NCI-H2029 treated with DMSO at 0.1 percent for 48 hours (cell line): ENCODE measurements at places on chromosomes 2 and 18.

- DNase-seq, result no peak
These were observed 1067.2 kb upstream of the GYPC start for GRCh38 chr2:125588780-125589179.

DNA sequence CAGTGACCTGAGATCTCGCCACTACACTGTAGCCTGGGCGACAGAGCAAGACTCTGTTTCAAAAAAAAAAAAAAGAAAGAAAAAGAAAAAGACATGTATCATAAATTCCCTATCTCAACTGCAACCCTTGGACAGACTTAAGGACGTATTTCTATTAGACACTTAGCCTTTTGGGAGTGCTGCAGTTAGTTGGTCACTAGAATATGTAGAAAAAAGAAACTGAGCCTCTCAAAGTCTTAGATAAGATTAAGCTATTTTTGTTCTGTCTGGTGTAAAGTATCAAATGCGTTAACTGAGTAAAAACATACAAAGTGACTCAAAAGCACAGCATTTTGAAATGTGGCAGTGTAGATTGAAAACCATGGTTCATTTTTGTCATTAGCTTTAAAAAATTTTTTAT, 7.3 kb downstream of the NBEAL1 start:
- no peak for DNase-seq

DNA sequence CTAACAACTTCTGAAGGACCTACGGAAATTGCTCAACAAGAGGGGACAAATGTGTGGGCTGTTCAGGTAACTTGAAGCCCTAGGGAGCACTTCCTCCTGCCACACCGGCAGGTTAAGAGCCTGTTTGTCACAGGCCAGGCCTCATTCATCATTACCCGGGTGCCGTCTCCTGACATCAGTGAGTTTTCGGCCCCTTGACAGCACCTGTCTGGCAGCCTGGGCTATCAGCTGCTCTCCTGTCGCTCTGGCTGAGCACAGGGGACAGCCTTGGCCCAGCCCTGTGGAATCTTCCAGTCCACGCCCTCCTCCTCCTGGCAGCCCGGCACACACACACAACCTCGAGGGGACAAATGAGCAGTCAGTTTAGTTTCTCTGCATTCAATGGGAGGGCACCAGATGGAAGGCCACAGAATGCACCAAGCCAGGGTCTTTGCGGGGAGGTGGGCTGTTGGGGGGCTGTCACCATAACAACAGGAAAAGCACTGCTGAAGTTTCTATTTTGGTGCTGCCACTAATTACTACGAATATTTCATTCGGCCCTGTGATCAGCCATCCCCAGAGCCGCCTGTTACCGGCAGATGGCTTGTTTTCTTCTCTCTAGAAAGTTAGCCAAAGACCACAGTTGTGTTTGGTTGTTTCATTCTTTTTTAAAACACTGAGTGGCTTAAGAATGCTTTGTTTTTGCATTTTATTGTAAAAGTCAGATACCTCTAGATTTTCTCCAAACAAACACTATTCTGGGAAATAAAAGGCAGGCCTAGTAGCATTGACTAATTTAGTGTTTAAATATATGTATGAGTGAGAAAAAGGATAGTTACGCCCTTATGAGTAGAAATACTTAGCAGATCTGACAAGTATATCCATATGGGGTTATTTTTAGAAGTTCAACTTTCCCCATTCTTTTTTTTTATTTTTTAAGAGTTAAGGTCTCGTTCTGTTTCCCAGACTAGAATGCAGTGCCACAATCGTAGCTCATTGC, 189.9 kb upstream of the NDUFV2 start:
- DNase-seq, result no peak

DNA sequence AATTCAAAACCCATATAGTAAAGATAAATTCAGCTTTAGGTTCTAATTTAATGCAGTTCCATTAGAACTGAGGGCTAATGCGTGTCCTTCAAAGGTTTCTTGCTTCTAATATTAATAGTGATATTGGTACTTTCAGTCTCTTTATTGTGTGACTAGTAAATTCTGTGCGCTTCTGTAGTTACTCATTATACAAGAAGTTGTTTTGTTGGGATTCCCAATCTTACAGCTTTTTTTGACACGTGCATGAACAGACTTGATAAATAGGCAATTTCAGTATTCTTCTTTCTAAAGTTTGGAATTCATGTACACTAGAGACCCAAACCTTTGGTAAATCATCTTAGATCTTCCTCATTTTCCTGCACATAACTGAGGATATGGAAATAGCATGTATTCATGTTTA, 71.8 kb downstream of the HAUS1 start:
- no peak for DNase-seq

DNA sequence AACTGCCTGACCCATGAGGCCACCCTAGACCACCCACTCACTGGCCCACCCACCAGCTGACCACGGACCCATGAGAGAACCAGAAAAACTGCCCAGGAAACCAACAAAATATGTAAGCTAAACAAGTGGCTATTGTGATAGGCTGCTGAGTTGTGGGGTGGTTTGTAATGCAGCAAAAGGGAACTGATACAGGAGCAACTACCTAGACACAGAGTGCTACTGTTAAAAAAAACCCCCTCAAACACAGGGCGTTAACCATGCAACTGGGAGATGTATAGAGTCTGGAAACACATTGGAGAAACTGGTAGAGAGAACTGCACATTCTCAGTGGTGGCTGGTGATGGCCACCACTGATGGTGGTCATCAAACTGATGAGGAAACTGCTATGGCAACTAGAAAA, 206.3 kb upstream of the GYPC start:
- no peak for DNase-seq

- DNase-seq, result no peak
These were observed 2.5 kb upstream of the ICOS start for GRCh38 chr2:203934041-203934492.

- DNase-seq, result no peak
These were observed 2.5 kb upstream of the SP140L start for GRCh38 chr2:230324503-230324902.

GRCh38 chr18:26536032-26536431, 12.3 kb downstream of the KCTD1 start:
- no peak for DNase-seq

- DNase-seq, result no peak
These were observed 108.4 kb downstream of the IRS1 start for GRCh38 chr2:226691255-226691654.

DNA sequence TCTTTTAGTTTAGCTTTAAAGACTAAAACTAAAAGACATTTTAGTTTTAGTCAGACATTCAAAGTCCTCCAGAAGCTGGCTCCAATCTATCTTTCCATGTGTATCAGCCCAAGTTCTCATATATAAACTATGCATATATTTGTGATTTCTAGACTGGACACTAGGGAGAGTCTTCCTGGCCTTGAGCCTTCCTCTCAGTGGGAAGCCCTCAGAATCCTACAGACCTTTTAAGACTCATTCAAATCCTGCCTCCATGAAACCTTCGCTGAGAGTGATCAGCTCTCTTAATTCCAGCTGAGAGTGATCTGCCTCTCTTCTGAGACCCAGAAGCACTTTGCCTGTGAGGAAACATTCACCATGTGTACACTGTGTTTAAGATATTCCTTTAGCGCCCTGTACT, 452.7 kb downstream of the TGIF1 start:
- DNase-seq, result no peak

GRCh38 chr2:75139171-75139570, 60.1 kb downstream of the TACR1 start:
- no peak for DNase-seq

GRCh38 chr2:197028230-197028629, 101.7 kb upstream of the PGAP1 start:
- no peak for DNase-seq

DNA sequence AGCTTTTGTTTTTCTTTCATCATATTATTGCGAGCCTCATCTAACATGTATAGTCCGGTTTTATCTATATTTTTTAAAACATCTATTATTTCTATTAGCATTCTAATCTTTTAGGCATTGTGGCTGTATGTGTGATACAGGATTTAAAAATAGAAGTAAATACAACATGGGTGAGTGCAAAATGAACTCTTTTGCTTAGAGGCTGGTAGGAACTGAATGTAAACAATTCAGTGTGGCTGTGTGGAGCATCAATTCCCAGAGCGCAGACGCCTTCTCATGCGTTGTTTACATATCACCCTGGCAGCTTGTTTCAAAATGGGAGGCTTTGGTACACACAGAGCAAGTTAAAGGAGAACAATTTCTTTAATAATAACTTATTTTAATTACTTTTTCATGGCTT, 836 bp downstream of the DTNA start:
- DNase-seq, result no peak

GRCh38 chr2:133086176-133086575, 416.2 kb upstream of the LYPD1 start:
- DNase-seq, result no peak

DNA sequence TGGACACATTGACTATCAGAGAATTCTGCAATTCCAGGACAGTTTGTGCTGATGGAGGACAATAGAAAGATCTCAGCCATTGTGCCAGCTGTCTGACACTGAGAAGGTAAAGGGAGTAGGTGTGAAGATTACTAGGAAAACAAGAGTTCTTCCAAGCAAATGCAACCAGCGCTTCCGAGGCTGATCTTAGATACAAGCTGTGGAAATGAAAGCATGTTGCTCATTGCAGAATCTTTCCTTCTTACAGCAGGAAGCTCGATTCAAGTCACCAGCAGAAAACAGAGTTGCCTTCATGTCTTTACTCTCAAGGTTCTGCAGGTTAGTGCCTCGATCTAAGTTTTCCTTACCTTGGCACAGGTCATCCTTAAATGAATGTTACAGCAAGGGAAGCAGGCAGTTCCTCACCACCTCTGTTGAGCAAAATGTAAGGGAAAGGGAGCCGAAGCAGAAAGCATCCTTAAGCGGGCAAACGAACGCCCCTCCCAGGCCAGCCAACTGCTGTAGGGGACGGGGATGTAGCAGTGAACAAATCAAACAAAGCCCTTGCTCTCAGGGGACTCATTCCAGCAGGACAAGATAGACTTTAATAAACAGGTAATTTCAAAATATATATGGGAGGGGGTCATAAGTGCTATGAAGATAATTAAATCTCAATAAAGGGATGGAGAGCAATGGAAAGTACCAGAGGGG, 54.3 kb downstream of the MARCHF4 start:
- DNase-seq, result no peak

GRCh38 chr2:41160439-41160838, 708.5 kb upstream of the SLC8A1 start:
- DNase-seq, result no peak

GRCh38 chr2:112764071-112765044, at the start of gene CKAP2L:
Gene CKAP2L, minus strand, starts transcription at chr2:112764609. Its CDS starts 11 bp downstream, at chr2:112764598.
- peak; percentile 84 for DNase-seq

- no peak for DNase-seq
These were observed 57.0 kb upstream of the TXNDC2 start for GRCh38 chr18:9828506-9829396.

GRCh38 chr2:142981756-142982155, 104.3 kb downstream of the KYNU start:
- no peak for DNase-seq

- DNase-seq, result no peak
These were observed 120.4 kb downstream of the MAP3K20 start for GRCh38 chr2:173196080-173196479.

- DNase-seq, result no peak
These were observed at the start of gene OSR1 for GRCh38 chr2:19358242-19359020. Gene OSR1, minus strand, starts transcription at chr2:19358623. Its CDS starts 4,818 bp downstream, at chr2:19353805.

DNA sequence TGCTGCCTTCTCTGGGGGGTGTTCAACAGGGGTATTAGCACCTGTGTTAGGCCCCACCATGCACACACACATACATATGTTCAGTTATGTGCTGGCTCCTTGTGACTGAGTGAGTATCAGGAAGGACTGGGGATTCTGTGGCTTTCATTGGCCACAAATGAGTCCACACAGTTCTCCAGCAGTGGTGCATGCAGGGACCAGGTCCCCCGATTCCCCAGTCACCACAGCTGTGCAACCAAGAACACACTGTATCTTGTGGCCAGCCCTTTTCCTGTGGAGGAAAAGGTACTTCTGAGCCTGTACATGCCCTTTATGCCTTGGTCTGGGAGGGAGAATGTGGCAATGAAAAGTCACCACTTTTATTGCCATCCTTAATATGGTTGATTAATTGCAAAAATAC, 74.9 kb upstream of the KLF7 start:
- no peak for DNase-seq

GRCh38 chr18:78505851-78506461, 473.7 kb upstream of the SALL3 start:
- no peak for DNase-seq
